ENCODE measurements at places on chromosomes 12 and 14.

GRCh38 chr14:73770977-73771847, 57.0 kb upstream of the PNMA1 start:
- DNase-seq: no peak

DNA sequence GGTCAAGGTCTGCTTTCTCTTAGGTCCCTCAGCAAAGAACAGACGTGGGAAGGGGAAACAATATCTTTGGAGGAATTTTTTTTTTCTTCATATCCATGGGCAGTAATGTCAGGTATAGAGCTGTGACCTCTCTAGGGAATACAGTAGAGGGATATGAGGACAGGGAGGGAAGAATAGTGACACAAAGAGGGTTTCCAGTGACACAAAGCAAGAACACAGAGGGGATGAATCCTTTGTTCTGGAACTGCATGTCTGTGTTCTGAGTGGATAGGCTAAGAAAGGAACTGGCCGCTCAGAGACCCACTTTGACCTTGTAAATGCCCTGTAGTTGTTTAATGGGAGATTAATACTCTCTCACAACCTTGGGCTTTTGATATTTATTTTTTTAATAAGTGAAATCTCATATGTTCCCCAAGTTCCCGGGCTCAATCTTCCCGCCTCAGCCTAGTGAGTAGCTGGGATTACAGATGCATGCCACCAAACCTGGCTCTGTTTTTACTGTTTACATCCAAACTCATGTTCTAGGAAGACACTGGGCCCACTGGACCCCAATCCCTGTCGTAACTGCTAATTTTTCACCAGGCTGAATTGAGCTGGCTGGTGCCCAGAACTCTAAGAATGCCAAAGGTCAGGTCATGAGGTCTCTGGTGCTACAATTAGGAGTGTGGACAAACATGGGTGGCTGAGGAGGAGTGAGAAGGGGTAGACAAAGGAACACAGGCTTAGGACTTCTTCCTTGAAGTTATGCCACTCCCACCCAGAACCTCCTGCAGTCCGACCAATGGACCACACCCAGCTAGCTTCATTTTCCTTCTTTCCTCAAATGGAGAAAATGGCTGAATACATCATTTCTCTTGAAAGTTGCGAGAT, 9.1 kb upstream of the PLEKHH1 start:
- DNase-seq: no peak

GRCh38 chr12:26699237-26699636, 133.8 kb downstream of the ITPR2 start:
- DNase-seq: no peak

DNA sequence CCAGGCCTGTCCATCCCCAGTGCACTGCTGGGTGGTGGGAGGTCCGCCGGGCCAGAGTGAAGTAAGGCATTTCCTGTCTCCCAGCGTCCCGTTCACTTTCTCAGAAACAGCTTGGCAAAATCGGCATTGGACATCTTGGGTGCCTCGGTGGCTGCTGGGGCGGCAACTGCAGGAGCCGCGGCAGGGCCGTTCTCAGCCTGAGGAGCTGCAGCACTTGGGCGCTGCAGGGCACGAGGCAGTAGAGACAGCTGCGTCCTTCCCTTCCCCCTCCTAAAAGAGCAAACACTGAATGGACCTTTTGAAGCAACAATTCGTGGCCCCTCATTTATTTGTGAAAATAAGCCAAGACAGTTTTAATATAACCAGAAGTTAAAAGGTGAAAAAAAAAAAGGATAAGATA, 8.3 kb downstream of the FICD start:
- no peak for DNase-seq

- no peak for DNase-seq
These were observed 977 bp upstream of the KRT5 start for GRCh38 chr12:52521175-52521567.

- DNase-seq: no peak
These were observed 14.7 kb downstream of the RIMBP2 start for GRCh38 chr12:130701402-130701744.

- no peak for DNase-seq
These were observed 29.1 kb downstream of the FSCB start for GRCh38 chr14:44477953-44478352.

- DNase-seq: no peak
These were observed 35.6 kb downstream of the PIK3C2G start for GRCh38 chr12:18296909-18297280.

- no peak for DNase-seq
These were observed 78.1 kb upstream of the USP44 start for GRCh38 chr12:95629392-95629791.

DNA sequence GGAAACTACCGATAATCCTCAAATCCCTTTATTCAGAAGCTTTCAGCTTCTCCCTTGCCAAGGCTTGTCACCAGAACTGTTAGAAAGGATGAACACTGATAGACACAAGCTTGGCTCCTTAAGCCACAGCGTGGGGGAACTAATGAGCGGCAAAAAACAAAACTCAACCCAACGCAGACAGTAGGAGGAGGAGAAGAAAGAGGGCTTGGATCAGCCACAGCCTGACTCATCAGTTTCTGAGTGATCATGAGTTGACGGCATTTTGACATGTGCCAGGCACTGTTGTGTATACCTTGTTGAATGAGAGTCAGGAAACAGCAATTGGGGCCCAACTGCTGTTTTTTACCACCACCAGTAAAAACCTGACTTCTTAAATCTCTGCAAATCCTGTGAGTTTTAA, 23.7 kb downstream of the PLXNC1 start:
- no peak for DNase-seq

DNA sequence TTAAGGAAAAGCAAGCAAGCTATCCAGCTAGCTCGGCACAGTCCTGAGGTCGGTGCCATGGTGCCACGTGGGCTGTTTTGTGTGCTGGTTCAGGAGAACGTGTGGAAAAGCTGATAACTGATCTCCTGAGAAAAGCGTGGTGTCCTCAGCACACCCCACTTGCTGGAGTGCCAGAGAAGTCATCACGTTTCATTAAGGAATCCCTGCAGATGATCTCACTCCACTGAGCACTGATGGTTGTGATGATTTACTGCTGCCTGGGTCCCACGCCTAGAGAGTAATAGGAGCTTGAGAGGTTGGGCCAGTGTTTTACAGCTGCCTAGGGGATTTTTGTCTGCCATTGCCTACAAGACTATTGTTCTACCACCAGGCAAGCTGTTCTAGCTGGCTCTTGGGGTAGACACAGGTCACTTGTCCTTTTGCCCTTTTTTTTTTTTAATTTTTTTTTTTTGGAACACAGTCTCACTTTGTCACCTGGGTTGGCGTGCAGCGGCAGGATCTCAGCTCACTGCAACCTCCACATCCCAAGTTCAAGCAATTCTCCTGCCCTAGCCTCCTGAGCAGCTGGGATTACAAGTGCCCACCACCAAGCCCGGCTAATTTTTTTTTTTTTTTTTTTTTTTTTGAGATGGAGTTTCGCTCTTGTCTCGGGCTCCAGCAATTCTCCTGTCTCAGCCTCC, 42.3 kb upstream of the EVL start:
- peak; percentile 59 for DNase-seq

DNA sequence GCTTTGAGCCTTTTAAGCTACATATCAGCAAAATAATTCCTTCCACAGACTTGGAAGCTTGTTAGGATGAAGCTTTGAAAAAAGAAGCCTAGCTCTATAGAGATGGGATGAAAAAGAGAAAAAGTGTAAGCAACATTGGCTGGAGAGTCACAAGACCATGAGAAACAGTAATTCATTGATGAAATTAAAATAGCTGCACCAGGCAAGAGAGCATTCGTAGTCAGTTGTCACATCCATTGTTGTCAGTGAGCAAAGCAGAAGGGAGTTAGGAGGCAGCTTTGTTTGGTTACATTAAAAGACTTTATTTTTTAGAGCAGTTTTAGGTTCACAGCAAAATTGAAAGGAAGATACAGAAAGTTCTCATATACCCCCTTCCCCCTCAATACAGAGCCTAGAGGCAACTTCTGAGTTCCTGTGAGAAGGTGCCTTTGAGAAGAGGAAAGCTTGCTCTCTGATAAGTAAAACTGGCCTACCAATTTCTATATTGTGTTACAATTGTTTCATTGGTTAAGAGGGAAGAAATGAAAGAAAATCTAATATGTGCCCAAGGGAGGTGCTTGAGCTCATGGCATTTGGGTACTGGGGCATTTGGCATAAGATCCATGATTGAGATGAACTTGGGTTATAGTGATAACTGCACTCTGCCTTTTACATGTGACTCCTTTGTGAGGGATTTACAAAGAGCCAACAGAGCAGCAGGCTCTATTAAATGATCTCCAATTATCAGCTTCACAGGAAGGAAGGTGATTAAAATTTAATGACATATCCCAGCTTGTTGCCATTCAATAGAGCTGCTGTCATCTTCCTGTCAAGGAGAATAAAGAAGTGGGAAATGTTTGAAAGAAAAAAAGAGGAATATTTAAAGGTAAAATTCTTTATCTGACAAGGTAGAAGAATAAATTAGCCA, 361.3 kb upstream of the TMTC1 start:
- no peak for DNase-seq

GRCh38 chr14:92258934-92259333, 64.0 kb upstream of the SLC24A4 start:
- no peak for DNase-seq

DNA sequence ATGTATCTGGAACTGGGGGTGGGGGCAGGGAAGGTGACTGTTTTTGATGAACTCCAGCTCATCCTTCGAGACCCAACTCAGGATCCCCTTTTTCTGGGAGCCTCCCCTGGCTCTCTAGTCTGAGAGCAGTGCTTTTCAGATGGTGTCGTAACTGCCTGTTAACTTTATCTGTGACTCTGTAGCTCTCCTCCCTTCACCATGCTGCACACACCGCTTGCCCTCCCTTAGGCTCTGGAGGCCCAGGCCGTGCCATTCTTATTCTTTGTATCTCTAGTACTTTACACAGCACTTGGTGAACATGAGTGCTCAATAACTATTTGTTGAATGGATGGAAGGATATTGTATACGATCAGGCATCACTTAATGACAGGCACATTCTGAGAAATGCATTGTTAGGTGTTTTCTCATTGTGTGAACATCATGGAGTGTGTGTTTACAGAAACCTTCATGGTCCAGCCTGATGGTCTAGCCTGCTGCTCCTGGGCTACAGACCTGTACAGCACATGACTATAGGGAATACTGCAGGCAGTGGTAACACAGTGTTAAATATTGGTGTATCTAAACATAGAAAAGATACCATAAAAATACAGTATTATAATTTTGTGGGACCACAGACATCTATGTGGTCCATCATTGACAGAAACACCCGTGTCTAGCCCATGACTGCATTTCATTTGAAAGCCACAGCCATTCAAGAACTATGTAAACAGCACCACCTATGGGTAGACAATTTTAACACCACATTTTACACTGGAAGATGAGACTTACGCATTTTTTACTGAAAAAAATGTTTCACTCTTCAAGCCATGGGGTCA, 91.8 kb downstream of the EML1 start:
- peak; percentile 48 for DNase-seq

GRCh38 chr14:28761438-28762291, 4.9 kb upstream of the FOXG1 start:
- no peak for DNase-seq

- DNase-seq: no peak
These were observed 51.4 kb downstream of the WASHC3 start for GRCh38 chr12:102010265-102010994.

DNA sequence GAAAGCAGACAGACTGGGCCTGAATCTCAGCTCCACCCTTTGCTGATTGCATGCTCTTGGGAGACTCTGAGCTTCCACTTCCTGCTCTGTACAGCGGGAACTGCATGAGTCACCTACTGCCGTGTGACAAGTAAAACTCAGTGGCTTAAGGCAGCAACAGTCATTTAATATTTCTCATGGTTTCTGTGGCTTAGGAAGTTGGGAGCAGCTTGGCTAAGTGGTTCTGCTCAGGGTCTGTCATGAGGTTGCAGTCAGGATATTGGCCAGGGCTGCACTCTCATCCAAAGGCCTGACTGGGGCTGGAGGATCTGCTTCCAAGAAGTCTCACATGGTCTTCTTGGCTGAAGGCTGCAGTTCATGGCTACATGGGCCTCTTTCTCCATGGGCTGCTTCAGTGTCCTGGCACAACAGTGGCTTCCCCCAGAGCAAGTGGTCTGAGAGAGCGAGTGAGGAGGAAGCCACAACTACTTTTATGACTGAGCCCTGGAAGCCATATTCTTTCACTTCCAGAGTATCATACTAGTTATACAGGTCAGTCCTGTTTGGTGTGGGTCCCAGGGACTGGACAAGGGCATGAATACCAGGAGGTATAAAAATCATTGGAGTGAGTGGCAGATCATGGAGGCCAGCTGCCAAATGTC, 49.7 kb downstream of the FAM222A start:
- no peak for DNase-seq

DNA sequence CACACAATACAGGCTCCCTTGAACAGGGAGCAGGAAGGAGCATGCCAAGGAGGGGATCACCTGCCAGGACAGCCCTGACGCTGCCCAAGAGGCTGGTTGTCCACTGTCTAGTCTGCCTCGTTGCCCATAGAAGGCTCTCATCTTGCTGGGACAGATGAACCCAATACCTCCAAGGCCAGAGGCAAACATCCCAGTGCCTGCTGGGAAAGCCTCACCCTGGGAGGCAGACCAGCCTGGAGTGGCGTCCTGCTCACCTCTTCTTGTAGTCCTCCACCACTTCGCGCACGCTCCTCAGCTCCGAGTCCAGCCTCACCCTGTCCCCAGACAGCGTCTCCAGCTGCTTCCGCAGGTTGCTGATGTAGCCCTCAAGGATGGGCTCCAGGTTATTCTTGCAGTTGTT, 2.4 kb downstream of the KRT73 start:
- no peak for DNase-seq

GRCh38 chr12:106766393-106766826, 8.1 kb upstream of the RIC8B start:
- peak; percentile 58 for DNase-seq

DNA sequence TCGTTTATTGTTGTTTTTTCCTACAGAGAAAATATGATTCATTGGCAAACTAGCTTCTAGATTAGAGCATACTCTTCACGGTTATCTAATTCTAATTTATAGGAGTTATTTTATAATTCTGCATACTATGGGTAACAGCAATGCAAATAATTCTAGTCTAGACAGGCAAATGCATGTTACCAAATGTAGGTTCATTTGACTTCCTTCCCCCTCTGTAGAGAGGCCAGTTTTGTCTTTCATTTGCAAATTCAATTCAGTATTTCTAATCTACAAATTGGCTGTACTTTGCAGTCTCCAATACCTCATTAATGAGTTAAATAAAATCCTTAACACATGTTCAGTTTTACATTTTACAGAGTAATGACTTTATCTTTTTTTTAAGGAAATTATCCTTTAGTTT, 4.2 kb downstream of the LGMN start:
- no peak for DNase-seq

DNA sequence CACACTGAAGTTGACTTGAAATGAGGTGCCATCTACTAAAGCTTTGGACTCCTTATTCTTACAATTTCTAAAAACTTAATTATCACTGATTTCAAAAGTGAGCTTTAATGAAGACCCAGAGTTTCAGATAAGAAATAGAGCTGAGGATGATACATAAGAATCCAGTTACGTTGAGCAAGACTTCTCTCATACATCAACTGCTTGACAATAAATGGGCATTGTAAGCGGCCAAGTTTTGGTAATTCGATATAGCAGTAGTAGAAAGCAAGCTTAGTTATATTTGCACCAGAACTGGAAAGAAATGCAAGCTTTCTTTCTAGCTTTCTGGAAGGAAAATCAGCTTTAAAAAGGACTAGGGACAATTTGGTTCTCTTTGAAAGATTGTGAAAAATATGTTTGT, 1359.6 kb downstream of the FSCB start:
- no peak for DNase-seq
